GOT3 (cell line): ENCODE measurements at places on chromosomes 11 and 22.

DNA sequence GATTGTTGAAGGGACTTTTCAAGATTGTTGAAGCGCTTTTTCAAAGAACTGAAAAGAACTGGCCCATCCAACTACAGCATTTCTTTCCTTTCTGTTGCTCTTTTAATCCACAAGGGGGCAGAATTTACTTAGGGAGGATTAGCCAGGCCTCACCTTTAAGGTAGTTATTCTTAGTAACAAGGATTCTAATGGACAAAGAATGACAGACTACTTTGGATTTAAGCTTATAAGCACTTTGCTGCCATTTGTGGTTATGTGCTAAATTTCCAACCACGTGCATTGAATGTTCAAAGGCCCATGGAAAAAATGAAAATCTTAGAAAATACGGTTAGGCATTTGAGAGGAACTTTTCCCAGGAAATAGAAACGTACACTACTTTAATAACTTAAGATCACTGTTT, 49.5 kb upstream of the HSPA8 start:
- DNase-seq: no peak

DNA sequence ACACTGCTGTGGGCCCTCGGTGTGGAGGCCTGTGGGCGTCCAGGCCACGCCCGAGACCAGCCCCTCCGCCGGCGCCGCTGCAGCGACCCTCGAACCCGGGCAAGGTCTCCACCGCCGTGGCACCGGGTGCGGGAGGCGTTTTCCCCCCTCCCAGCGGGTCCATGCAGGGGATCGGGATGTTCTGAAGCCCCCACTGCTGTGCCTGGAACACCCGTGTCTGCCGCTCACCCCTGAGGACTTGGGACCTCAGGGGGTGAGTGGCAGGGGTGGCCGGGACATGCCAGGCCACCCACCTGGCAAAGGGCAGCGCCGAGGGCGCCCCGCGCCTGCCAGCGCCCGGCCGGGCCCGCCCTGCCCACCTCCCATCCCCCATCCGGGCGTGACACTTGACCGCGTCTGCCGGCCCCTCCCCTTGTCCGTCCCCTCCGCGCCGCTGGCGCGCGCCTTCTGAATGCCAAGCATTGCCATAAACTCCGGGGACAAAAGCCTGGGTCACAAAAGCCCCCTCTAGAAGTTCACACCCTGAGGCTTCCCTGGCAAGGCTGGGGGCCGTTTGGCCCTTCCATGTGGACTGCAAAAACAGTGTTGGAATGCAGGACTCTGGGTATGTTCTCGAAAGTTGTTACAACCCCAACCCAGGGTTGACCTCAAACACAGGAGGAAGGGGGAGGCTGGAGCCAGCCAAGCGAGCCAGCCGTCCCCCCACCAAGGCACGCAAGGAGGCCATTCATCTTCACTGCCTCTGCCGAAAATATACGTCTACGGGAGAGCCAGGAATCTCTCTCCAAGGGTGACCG, 819 bp upstream of the KCNQ1OT1 start:
- DNase-seq: no peak

DNA sequence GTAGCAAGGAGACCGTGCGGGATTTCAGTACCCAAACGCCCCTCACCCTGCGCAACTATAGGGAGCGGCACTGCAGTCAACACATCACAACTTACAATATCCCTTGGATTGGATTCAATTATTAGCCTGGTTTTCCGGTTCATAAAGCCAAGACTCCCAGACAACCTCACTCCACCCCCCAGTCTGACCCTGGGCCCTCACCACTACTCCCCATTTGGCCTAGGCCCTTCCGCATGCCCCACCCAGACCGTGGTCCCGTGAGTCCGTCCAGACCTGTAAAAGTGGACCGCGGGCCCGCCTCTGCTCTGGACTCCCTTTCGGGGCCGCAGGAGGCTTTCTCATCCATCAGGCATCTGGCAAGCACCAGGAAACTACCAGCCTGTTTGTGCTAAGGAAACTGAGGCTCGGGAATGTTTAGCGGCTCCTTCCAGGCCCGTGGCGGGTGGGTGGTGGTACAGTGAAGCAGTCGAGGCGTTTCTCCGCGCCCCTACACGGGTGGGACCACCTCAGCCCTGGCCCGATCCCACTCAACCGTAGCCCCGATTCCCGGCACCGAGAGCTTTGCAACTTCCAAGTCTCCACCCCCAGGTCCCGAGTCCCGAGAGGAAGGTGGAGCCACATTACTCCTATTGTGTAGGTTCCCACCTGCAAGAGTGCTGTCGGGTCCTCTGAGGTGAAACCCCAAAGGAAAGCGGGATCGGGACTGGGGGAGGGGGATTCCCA, 679 bp upstream of the DPP3 start:
- DNase-seq: no peak

GRCh38 chr11:2554338-2555207, 109.8 kb downstream of the KCNQ1 start:
- no peak for DNase-seq

DNA sequence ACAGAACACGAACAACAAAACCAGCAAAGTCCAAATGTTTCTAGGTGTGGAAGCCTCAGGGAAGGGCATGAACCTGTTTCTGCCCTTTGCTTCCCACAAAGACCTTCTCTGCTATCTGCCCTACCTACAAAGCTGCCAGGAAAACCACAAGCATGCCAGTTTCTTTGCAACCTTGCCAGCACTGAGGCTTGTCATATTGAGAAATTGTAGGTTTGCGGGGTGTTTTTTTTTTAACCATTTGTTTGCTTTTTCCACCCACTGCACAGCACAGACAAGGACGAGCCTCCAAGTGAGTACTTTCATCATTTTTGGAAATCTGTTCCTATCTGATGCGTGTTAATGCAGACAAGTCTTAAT, 12.8 kb downstream of the PARVG start:
- no peak for DNase-seq

- no peak for DNase-seq
Measured at GRCh38 chr11:60871378-60872061, 4.2 kb downstream of the ZP1 start.

DNA sequence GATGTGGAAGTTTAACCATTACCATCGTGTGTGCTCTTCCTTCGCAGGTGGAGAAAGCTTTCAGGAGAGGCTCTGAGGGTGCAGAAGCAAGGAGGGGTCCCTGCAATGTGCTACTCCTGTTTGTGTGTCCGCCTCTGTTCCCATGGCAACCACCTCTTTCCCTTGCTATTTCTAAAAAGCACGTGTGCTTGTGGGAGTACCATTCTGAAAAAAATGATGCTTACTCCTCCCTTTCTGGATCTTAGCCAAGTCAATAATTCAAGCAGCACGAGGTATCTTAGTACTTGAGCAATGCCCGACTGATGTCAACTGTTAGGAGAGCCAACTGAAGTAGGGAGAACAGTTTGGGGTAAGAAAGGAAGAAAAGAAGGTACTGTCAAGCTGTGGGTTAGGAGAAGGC, 628.7 kb downstream of the NTM start:
- no peak for DNase-seq

GRCh38 chr11:468493-468892, 18.4 kb downstream of the PTDSS2 start:
- DNase-seq: no peak

GRCh38 chr11:44351898-44352498, 42.1 kb upstream of the ALX4 start:
- no peak for DNase-seq

GRCh38 chr11:12061851-12062560, 48.4 kb upstream of the MICAL2 start:
- DNase-seq: no peak

GRCh38 chr11:58905721-58906547, 33.4 kb upstream of the GLYATL1 start:
- DNase-seq: peak; percentile 43

- DNase-seq: no peak
Measured at GRCh38 chr11:79506124-79506523, 65.3 kb upstream of the TENM4 start.

DNA sequence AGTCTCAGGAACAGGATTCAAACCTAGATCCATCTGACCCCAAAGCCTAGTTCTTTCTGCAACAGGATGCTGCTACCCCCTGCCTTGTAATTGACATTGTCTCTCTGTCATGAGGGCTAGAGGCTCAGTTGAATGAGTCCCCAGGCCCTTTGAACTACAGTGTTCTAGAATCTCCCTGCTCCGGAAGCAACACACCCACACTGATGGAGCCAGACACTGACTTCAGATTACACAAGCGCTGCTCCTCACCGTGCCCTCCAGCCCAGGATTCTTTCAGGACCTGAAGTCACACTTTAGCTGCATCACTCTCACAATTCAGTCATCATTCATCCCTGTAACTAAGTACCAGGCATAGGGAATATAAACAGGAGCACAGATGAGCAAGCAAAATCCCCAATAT, 69.6 kb downstream of the RAB30 start:
- no peak for DNase-seq

- no peak for DNase-seq
Measured at GRCh38 chr11:44608651-44608990, 43.2 kb downstream of the CD82 start.

DNA sequence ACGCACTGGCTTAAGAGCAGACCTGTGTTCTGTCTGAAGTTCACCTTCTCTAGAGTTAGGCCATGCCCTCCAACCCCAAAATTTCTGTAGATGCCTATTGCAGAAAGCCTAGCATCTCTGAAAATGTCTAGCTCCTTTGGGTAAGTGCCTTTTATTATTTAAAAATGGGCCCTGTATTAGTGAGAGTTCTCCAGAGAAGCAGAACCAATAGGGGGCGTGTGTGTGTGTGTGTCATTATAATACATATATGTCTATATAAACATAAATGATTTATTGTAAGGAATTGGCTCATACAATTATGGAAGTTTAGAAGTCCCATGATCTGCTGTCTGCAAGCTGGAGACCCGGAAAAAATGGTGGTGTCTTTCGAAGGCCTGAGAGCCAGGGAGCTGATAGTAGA, 144.7 kb downstream of the TTC17 start:
- no peak for DNase-seq

GRCh38 chr11:66259225-66259624, 9.2 kb upstream of the RAB1B start:
- no peak for DNase-seq

- no peak for DNase-seq
Measured at GRCh38 chr11:106442032-106442431, 364.6 kb downstream of the AASDHPPT start.

GRCh38 chr11:122797651-122798050, 40.6 kb upstream of the CRTAM start:
- no peak for DNase-seq

DNA sequence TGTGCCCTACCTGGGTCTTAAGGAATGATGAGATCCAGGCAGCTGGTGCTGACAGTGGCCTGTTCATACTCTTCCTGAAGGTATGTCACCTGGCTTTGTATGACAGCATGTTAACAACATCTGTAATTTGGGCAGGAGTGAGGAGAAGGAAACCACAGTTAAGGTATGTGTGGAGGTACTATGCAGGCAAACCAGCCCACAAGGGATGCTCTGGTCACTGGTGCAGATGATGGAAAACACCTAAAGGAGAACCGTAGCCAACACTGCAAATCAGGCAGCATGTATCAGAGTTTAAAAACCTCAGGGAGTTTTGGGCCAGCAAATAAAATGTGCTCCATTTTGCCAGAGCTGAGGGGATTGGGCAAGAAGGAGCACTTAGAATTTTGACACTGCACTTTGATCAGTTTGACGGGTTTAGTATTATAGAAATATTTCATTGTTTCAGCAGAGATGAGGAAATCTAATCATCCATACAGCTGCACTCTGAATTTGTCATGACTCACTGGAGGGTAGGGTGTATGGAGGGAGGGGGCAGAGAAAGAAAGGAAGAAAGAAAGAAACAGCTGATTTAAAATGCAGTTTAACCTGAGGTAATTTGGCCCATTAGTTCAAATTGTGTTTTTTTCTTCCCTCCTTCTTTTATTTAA, 260.9 kb downstream of the KIRREL3 start:
- no peak for DNase-seq

DNA sequence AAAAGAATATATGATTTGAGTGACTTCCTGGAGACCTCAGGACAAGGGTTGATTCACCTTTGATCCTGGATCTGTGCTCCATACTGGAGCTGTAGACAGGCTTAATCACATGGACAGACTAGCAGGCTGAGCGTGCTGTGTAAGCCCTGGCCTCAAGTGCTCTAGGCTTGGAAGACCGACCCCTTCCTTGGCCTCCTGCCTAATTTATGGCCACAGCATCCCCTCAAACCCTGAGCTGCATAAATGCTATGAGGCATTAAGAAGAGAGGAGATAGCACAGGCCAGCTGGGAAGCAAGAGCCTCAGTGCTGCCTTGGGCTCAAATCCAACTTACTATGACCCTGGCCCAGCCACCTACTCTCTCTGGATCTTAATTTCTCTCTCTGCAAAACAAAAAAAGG, 385.1 kb downstream of the BUD13 start:
- no peak for DNase-seq

DNA sequence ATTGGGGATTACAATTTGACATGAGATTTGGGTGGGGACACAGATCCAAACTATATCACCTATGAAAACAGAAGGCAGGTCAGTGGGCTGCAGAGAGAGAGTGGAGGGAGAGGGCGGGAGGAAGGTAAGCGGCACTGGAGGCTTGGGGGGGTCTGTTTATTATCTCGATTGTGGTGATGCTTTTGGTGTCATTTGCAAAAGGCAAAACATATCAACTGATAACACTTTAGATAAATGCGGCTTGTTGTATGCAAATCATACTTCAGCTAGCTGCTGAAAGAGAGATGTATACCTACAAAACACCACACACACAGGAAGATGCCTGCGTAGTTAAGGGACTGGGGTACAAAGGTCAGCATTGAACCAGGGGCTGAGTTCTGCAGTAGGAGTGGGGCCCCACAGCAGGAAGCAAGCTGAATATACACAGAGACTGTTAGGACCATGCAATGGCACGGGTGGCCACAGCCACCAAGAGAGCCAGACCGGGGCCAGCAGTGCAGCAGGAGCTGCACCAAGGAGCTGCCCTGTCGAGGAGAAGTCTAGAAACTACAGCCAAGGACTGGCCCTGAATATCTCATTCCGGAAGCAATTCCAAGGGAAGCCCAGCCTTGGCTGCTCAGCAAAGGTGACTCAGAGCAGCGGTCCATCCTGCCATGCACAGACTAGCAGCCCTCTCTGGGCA, 23.8 kb upstream of the TOLLIP start:
- no peak for DNase-seq

DNA sequence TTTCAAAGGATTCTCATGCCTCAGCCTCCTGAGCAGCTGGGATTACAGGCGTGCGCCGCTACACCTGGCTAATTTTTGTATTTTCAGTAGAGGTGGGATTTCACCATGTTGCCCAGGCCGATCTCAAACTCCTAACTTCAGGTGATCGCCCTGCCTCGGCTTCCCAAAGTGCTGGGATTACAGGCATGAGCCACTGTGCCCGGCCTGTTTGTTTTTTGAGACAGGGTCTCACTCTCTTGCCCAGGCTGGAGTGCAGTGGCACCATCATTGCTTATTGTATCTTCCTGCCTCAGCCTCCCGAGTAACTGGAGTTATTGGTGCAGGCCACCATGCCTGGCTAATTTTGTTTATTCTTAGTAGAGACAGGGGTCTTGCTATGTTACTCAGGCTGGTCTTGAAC, 8.1 kb downstream of the FADS2 start:
- no peak for DNase-seq

GRCh38 chr11:80860632-80861031, 1419.8 kb upstream of the TENM4 start:
- DNase-seq: no peak

DNA sequence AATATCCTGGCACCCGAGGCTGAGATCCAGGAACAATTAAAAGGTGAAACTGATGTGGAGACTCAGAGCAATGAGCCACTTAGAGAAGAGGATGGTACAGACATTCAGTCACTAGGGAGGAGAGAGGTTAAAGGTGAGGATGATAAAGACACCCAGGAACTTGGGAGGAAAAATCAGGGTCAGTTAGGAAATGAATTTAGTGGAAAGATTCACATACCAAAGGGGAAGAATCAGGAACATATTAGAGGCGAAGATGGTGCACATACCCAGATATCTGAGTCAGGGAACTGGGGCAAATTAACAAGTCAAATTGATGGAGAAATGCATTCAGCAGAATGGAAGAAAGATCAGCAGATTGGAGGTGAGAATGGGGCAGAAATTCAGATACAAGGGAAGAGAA, 4.1 kb upstream of the MEI1 start:
- no peak for DNase-seq
